Psoas muscle (tissue), 8 donors: ENCODE measurements at places on chromosomes 2 and 18.

- DNase-seq = no peak
These were observed 25.6 kb upstream of the PTMA start for GRCh38 chr2:231682603-231683291.

DNA sequence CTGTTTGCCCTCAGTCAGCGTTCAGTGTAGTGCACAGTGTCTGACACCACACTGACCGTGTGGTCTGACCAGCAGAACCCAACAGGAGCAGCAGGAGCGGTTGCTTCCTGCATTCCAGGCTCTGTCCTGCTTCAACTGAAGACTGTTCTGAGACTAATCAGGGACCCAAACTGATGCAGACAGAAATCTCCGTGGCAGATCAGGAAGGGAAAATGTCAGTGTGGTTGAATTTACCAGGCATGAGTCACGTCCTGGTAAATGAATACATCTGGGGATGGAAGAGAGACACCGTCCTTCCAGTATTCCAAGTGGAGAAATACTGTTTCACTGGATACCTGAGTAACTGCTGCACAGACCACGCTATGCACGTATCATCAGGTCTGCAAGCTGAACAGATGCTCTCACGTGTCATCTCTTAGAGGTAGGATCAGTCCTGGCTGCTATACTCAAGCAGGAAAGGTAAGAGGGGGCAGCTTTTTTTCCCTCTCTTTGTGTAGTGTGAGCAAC is 223.6 kb upstream of the EPAS1 start:
- DNase-seq = no peak

GRCh38 chr18:54822872-54823845 is 5.1 kb upstream of the RAB27B start:
- DNase-seq = no peak

DNA sequence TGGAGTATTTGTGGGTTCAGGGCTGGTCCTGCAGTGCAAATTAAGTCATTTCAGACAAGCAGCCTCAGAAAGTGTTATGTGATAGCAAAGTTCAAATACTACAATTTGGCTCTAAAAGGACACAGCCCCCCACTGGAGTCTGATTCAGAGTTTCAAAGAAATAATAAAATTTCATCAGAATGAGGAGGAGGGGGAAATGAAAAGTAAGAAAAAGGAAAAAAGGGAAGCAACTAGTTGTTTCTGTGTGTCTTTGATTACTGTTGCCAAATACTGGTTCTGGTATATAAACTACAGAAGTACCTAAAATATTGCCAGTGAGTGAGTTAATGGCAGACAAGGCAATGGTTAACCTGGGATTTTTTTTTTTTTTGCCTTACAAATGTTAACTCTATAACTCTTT is 773.9 kb downstream of the BCL11A start:
- DNase-seq = no peak

GRCh38 chr2:120919771-120920453 is 184.2 kb downstream of the GLI2 start:
- peak; percentile 92 for DNase-seq

GRCh38 chr18:55839343-55839742 is 251.4 kb upstream of the TCF4 start:
- no peak for DNase-seq

GRCh38 chr2:86464652-86465051 is 23.5 kb downstream of the KDM3A start:
- no peak for DNase-seq

- peak; percentile 53 for DNase-seq
These were observed 138.2 kb downstream of the VAPA start for GRCh38 chr18:10051877-10052631.
